Activated naive CD8-positive, alpha-beta T cell treated with anti-CD3 and anti-CD28 coated beads for 36 hours (primary cell): ENCODE measurements at places on chromosomes 6 and 20.

DNA sequence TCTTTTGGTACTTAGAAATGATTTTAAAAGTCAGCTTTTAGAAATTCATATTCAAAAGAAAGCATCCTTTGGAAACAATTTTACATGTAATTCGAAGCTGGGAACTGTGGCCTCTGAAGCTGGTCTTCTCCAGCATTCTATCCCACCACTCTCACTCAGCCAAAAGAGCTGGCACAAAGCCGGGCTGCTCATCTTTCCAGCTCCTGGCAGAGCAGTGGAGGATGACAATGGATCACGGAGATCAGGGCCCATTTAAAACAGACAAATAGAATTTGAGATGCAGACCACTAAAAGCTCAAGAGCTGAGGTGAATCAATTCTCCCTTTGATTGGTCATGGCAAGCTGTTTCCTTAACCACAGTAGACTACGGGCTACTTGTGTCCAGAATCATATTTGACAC lies 60.6 kb downstream of the OTOR start:
- H3K4me3 ChIP-seq: no peak overlapping the region
- H3K27me3 ChIP-seq: peaks cover 35% of the 10 kb centered on the region
- H3K27ac ChIP-seq: no peak overlapping the region

DNA sequence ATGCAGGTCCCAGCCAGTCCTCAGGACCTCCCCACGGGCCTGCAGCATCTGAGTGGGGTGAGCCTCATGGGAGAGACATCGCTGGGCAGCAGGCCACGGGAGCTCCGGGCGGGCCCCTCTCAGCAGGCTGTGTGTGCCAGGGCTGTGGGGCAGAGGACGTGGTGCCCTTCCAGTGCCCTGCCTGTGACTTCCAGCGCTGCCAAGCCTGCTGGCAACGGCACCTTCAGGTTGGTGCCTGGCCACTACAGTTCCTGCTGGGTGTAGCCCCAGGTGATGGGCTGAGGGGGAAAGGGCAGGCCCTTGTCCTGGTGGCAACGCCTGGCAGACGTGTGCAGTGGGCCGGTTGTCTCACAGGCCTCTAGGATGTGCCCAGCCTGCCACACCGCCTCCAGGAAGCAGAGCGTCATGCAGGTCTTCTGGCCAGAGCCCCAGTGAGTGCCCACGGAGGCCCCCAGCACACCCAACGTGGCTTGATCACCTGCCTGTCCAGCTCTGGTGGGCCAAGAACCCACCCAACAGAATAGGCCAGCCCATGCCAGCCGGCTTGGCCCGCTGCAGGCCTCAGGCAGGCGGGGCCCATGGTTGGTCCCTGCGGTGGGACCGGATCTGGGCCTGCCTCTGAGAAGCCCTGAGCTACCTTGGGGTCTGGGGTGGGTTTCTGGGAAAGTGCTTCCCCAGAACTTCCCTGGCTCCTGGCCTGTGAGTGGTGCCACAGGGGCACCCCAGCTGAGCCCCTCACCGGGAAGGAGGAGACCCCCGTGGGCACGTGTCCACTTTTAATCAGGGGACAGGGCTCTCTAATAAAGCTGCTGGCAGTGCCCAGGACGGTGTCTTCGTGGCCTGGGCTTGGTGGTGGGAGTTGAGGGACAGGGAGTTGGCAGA lies 787 bp upstream of the TNFRSF6B start:
- peak overlapping the region; percentile 60 for H3K27ac ChIP-seq
- peaks cover 3% of the 10 kb centered on the region for H3K27me3 ChIP-seq
- peaks cover 13% of the 10 kb centered on the region for H3K4me1 ChIP-seq
- peaks cover 9% of the 10 kb centered on the region for H3K36me3 ChIP-seq
- DNase-seq: no peak

DNA sequence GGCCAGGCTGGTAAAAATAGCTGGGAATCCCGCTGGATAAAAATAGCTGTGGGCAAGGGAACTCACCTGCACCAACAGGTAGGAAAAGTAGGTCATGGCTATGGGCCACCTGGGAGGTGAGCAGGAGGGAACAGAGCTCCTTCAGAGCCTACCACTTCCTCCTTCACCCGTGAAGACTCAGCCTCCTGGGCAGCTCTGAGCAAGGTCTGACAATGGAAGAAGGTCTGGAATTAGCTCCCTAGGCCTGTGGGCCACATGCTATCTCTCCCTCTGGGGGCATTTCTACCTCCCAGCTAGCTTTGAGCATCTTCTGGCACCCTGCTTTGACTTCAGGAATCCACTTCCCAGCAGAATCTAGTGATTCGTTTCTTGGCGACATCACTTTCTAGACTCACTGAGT lies 153.9 kb downstream of the MRPL14 start:
- peaks cover 9% of the 10 kb centered on the region for H3K27me3 ChIP-seq
- no peak for DNase-seq
- no peak overlapping the region for H3K27ac ChIP-seq
- H3K4me3 ChIP-seq: no peak overlapping the region
- H3K36me3 ChIP-seq: no peaks in the 10 kb centered on the region

- no peaks in the 10 kb centered on the region for H3K4me1 ChIP-seq
- peaks cover 2% of the 10 kb centered on the region for H3K36me3 ChIP-seq
- DNase-seq: no peak
- no peak overlapping the region for H3K4me3 ChIP-seq
- no peak overlapping the region for H3K27ac ChIP-seq
- H3K27me3 ChIP-seq: no peaks in the 10 kb centered on the region
Observed at GRCh38 chr6:136089876-136090275, 160.2 kb downstream of the MTFR2 start.

- no peaks in the 10 kb centered on the region for H3K36me3 ChIP-seq
- no peak overlapping the region for H3K27ac ChIP-seq
- H3K27me3 ChIP-seq: no peaks in the 10 kb centered on the region
- DNase-seq: no peak
- H3K4me3 ChIP-seq: no peak overlapping the region
Observed at GRCh38 chr6:34953061-34954025, 64.3 kb downstream of the ANKS1A start.

GRCh38 chr6:143160015-143160414 lies 99.3 kb downstream of the AIG1 start:
- H3K4me3 ChIP-seq: no peak overlapping the region
- H3K27ac ChIP-seq: no peak overlapping the region
- DNase-seq: no peak

GRCh38 chr6:82589509-82590206 lies 226.0 kb downstream of the TPBG start:
- H3K4me1 ChIP-seq: no peaks in the 10 kb centered on the region
- H3K4me3 ChIP-seq: no peak overlapping the region
- H3K36me3 ChIP-seq: no peaks in the 10 kb centered on the region
- no peak for DNase-seq
- H3K27me3 ChIP-seq: no peaks in the 10 kb centered on the region
- no peak overlapping the region for H3K27ac ChIP-seq

DNA sequence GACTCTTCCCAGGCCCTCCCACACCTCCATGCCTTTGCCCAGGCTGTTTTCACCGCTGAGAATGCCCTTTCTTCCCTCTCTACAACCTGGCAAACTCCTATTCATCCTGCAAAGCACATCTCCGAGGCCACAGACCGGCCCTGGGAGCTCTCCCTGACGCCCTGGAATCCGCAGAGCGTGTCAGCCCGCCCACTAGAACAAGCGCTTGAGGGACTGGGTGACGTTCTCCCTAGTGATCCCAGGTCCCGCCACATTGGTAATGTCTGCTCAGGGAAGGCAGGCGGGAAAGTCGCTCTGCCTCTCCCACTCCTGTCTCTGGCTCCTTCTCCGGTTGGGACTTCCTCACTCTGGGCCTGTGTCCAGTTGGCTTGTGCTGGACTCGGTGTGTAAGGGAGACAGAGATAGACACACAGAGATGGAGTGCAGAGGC lies 61.6 kb downstream of the SRC start:
- DNase-seq: no peak
- no peak overlapping the region for H3K27ac ChIP-seq
- no peak overlapping the region for H3K4me3 ChIP-seq
- no peaks in the 10 kb centered on the region for H3K36me3 ChIP-seq
